ENCODE measurements at places on chromosomes 2 and 18.

GRCh38 chr18:33282709-33283333 lies 157.7 kb downstream of the CCDC178 start:
- no peak for DNase-seq

GRCh38 chr18:46624127-46624526 lies 32.9 kb downstream of the LOXHD1 start:
- no peak for DNase-seq

GRCh38 chr2:106547164-106547903 lies 60.2 kb downstream of the CD8B2 start:
- DNase-seq, result no peak

DNA sequence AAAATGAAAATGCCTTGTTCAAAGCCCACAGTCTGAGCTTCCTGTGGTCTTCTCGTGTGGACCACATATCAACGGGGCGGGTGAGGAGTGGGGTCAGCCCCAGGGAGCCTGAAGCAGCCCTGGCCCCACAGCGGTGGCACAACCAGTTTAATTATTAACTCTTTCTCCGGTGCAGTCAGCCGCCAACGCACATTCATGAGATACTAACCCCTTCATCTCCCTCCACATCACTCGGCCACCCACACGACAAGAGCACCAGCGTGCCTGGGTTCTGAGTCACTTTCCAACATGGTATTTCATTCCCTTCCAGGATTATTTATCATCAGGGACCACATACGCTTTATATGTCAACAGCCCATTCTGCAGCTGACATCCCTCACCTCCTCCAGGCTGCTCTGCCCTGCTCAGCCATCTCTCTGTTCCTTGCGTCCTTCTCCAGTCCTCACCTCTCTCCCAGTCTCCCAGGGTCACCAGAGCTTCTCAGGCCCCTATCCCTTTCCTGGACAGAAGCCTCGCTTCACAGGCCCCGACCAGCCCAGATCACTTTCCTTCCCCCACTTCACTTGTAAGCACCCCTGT lies 48.0 kb upstream of the ID2 start:
- no peak for DNase-seq

DNA sequence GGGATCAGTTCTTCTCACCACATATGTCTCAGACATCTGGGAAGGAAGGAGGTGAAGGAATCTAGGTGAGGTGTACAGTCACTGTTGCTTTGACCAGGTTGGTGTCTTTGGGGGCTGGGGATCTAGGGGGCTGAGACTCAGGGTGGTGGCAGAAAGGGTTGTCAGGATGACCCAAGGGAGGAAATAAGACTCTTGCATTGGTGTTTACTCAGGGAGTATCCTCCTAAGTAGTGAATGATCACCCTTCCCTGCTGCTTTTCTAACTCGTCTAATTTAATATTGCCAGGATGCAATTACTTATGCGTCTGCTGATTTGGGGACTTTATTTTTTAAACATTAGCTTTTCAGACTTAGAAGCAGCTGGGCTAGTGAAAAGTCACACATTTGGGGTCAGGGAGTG lies 127.8 kb upstream of the SIX3 start:
- no peak for DNase-seq

DNA sequence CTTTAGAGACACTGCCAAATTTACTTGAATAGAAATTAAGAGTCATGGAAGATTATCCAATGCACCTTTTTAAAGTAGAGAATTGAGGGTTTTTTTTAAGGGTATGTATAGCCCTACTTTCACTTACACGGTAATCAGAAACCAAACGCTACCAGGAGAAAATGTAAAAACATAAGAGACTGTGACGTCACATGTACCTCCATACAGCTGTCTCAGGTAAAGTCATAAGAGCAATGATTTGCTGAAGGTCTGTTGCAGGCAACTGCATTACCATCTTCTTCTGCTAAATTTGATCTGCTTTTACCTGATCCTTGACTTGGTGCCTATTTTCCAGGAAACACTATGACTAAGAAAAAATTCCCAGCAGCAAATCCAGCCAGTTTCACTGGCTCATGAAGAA lies 478.5 kb upstream of the DDX18 start:
- DNase-seq, result no peak

Measured in stimulated activated CD8-positive, alpha-beta memory T cell treated with anti-CD3 and anti-CD28 coated beads, Interleukin-12 subunit alpha, Interleukin-12 subunit beta, amount 100 ng/mL, for 1 hour (primary cell).